ENCODE measurements at places on chromosomes 13 and 19.
A peak's percentile ranks its signal among the peaks of the same experiment; 100 is the strongest.

- no peak for DNase-seq
These were observed 82.3 kb downstream of the FGF9 start for GRCh38 chr13:21753117-21753729.

DNA sequence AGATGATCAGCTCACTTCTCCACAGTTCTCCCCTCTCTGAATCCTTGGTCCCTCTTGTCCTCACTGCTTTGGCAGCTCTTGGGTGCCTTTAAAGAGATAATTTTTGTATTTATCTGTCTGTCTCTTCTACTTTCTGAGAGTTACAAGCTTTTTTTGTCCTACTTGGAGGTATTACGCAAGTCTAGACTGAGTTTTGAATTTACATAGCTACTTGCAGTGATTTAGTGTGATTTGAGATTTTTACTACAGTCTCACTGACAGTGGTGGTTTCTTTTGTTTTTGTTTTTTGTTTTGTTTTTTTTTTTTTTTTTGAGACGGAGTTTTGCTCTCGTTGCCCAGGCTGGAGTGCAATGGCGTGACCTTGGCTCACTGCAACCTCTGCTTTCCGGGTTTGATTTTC lies 22.1 kb downstream of the URI1 start:
- no peak for DNase-seq

GRCh38 chr13:41900918-41901317 lies 60.0 kb downstream of the VWA8 start:
- DNase-seq = no peak

GRCh38 chr19:29422047-29422446 lies 103.7 kb upstream of the VSTM2B start:
- DNase-seq = no peak

- no peak for DNase-seq
These were observed 19.9 kb upstream of the GDF15 start for GRCh38 chr19:18366021-18366435.

GRCh38 chr19:4187313-4188122 lies 5.0 kb downstream of the ANKRD24 start:
- DNase-seq = no peak

DNA sequence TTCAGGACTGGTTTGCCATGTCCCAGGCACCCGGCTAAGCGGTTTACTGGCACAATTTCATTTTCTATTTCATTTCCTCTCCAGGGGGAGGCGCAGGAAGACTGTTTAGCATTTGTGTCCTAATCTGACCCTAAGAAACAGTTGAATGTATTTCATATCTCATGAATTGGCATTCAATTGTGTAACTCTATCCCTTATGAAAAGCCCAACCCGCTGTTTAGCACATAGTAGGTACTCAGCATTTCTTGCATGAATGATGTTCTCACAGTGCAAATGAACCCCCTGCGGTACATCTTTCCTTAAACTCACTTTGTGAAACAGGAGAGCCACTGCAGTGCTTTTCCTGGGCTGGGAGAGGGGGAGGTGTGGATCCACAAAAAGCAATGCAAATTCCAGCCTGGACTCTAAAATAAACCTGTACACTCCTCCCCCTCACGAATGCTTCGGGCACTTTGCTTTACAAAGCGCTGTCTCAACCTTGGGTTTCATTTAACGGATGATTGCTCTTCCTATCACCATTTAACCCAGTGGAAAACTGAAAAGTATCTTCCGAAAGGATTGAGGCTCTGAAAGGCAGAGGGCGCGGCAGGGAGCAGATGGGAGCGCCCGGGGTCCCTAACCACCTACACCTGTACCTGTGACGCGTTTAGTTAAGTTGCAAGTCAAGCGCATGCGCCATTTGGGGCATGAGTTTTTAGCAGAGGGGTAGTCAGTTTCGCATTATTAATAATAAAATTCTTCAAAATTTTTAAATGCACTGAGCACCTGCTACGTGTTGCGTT lies 1.2 kb upstream of the EEF2 start:
- DNase-seq = peak; percentile 81

- no peak for DNase-seq
These were observed 9.3 kb downstream of the ADPRHL1 start for GRCh38 chr13:113443991-113444390.

- DNase-seq = no peak
These were observed 983 bp downstream of the LINGO3 start for GRCh38 chr19:2306971-2307370.

DNA sequence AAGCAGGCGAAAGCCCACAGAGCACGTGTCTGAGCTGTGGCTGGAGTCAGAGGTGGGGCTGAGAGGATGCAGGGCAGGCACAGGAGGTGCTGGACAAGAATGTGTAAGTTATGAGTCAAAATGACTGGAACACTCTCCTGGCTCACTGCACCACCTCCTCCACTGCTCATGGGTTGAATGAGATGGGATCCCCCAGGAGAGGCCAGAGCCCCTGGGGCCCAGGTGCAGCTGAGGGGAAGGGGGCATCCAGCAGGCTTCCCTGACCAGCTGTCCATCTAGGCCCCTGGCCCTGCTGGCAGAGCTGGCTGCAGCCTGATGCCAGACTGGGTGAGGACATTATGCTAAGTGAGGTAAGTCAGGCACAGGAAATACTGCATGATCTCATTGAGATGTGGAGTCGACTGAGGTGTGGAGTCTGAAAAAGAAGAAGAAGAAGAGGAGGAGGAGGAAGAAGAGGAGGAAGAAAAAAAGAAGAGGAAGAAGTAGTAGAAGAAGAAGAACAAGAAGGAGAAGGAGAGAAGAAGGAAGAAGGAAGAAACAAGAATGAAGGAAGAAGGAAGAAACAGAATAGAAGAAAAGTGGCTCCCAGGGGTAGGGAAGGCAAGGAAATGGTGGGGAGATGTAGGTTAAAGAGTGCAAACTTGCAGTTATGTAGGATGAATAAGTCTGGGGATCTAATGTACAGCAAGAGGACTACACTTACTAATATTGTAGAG lies 747.4 kb downstream of the UQCRFS1 start:
- DNase-seq = no peak

DNA sequence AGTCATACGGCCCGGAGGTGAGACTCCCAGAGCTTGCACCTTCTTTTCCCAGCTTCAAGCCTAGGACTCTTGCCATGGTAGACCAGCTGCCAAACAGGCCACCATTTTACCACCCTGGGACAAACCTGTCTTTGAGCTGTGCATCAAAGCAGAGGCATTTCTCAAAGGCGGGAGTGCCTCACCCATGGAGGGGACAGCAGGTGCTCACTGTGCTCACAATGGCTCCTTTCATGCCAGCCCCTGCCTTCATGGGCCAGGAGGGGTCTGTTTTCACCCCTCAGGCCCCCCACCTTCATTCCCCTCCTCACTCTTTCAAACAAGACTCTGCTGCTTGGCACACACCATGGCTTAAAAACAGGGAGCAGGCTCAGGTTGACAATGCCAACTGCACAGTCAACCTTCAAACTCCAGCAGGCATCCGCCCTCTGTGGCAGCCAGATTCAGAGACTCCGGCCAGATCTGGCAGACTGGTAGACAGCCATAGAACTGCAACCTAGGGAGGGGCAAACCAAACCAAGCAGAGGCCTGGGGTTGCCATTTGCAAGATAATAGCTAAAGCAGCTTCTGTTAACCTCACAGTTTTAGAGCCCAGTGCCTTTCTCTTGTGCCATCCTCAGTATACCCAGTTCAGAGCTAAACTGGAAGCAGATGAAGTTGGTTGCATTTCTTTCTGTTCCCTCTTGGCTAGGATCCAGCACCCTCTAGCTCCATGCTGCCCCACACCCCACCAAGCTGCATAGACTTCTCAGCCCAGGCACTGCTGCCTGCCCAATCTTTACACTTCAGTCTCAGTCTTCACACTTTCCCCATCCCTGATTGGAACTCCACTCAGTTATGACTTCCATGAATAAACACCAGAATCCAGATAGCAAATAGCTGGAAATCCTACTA lies 93.9 kb upstream of the SPATA13 start:
- DNase-seq = no peak

DNA sequence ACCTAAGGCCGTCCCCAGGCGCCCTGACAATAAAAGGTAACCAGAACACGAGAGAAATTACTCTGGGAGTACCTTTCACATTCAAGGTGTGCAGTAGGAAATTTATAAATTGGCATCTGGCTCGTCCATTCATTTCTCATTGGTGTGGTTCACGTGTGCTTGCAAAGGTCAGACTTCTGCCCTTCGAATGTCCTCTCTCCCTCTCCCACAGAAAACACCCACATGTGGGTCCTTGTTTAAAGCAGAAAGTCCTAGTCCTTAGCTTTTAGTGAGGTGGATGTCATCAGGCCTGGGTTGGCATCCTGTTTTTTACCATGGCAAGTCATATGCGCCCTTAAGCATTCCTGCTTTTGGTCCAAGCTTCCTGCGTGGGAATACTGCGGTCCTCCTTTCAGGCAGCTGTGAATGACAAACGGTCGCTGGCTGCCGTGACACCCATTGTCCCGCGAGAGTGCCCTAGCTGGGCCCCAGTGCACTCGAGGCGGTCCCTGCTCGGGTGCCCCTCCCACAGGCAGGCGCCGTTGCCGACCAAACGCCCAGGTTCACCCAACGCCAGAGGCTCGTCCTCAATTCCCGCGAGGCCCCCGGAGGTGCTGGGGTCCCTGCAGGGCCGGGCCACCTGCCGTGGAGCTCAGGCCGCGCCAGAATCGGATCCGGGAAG lies at the start of gene NUDT19:
NUDT19 (plus strand) TSS at position 531 of the 661 bp plus-strand sequence. CDS start 140 bp downstream, outside the sequence.
- DNase-seq = peak; percentile 88

GRCh38 chr13:51925865-51926527 lies 64.2 kb downstream of the CCDC70 start:
- no peak for DNase-seq

- DNase-seq = no peak
These were observed 6.3 kb downstream of the PMIS2 start for GRCh38 chr19:35592226-35592625.

DNA sequence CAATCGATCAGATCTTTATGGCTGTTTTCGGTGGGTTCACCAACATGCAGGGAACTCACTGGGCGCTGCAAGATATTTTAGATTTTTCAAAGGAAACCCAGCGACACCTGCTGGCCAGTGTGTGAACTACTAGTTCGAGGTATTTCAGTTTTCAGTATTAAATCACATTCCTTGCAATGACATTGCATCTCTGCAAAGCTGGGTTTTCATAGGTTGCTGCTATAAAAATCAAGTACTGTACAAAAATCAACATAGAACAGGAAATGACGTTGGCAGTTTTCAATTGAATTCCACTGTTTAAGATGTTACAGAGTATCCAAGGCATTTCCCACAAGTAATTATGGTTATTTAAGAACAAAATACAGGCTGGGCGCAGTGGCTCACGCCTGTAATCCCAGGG lies 17.6 kb downstream of the LIG1 start:
- DNase-seq = peak; percentile 54

- no peak for DNase-seq
These were observed 18.1 kb downstream of the GADD45B start for GRCh38 chr19:2494084-2494446.

DNA sequence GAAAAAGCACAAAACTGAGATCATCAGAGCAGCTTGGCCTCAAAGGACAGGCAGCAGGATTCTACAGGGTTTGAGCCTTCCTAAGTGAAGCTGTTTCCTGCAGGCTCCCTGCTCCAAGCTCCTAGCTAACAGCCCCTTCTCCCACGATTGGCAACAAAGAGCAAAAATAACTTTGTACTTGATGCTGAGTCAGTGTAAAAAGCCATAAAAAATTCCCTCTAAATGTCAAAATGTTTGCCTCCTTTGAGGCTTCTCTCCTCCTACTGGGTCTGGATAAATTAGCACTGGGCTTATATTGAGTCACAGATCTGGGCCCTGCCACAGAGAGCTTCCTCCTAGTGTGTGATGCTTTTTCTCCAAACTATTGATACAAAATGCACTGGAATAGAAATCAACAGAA lies 153.3 kb downstream of the TNFRSF19 start:
- DNase-seq = no peak

DNA sequence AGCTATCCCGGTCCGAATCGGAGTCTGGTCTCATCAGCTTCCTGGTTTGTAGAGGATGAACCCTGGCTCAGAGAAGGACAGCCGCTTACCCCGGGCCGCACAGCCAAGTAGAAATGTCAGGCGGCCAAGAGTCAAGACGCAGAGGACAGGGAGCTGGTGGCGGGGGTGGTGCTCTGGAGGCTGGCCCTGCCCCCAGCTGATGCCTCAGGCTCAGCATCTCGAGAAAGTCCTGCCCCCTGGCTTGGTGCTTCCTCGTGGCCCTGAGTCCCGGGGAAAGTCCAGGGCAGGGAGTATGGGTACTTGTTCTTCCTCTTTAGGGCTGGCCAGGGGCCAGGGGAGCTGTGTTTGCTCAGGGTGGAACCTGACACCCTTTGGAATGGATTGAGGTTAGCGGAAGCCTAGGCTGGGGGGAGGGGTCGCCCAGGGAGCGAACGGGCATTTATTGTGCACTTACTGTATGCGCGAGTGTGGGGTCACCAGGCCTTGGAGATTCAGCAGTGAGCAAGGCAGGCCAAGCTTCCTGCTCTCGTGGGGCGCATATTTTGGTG lies 2.2 kb downstream of the TJP3 start:
- DNase-seq = peak; percentile 45

Data from NCI-H1436 (cell line).